ENCODE measurements at places on chromosomes 6 and 20.
A peak's percentile ranks its signal among the peaks of the same experiment; 100 is the strongest.

- DNase-seq: no peak
Measured at GRCh38 chr20:11529047-11529446, 388.6 kb upstream of the BTBD3 start.

DNA sequence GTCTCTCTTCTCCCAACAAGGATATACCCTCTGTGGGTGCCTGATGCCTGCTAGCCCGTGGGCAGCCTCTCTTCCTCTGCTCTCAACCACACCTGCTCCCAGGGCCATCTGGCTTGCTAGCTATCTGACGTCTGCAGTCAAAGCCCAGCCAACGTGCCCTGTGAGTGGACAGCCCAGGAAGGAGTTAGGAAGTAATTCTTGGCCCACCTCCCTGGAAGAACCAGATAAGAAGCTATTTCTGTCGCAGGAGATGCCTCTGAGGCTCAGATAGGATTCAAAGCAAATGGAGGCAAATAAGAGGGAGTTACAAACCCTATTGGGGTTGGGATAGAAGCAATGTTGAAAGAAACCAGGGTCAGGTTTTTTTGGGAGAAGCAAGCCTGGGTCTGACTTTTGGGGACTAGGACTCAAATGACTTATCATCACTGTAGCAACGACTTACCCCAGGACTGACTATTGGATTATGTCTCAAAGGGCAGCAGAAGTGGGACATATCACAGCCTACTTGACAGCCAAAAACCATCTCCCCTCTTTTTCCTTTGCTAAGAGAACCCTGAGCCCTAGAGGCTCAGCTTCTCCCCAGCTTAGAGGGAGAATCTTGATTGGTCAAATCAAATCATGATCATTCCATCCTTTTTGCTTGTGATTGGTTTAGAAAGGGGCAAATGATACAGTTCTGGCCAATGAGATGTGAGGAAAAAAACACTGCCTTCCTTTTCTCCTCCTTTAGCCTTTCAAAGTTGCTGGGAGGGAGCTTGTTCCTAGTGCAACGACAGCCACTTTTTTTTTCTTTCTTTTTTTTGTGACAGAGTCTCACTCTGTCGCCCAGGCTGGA, 18.0 kb upstream of the CDK5RAP1 start:
- no peak for DNase-seq

GRCh38 chr20:4193069-4193452, 177.7 kb upstream of the RNF24 start:
- no peak for DNase-seq

DNA sequence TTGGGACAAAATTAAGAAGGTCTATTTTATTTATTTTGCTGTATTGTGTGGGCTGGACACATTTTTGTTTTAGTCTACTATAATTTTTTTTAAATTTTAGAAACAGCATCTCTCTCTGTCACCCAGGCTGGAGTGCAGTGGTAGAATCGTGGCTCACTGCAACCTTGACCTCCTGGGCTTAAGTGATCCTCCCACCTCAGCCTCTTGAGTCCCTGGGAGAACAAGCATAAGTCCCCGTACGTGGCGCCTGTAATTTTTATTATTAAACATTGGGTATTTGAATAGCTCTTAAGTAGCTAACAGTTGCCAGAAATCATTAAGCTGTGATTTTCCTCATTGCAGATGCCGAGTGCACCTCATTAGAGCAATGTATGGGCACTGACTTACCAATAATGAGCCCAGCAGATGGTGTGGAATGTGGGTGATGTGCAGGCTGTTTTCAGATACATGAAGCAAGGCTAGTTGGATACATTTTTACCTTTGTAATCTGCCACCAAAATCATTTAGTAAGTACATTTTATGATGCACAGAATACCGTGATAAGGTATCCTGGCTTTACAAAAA, 10.3 kb upstream of the MAS1 start:
- DNase-seq: no peak

DNA sequence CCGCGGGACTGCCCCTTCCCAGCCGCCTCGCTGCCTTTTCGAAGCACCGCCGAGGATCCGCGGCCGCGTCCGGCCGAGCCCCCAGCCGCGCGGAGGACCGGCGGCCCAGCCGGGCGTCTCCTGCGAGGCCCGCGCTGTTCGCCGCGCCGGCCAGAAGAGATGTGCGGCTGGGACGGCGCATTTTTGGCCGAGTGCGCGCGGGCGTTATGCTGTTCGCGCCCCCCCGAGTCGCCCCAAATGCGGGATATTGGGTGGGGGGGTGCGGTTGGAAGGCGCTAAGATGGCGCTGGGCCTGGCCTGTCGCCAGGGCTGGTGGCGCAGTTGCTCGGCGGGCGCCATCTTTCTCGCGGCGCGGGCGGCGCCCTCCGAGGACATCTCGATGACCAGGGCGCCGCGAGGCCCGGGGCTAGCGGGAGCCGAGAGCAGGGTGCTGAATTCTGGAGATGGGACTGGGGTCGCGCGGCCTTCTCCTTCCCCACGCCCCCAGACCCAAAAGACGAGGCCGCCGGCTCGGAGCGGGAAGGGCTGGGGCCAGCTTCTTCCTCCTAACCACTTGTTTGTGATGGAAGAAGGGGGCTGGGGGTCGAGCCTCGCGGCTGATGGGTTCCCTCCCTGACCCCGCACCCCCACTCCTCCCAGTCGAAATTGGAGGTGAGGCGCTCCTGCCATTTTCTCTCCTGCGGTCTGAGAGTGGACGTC, 1.5 kb downstream of the BICRAL start:
- DNase-seq: peak; percentile 61

GRCh38 chr6:70389261-70389660, 24.0 kb upstream of the FAM135A start:
- DNase-seq: no peak

DNA sequence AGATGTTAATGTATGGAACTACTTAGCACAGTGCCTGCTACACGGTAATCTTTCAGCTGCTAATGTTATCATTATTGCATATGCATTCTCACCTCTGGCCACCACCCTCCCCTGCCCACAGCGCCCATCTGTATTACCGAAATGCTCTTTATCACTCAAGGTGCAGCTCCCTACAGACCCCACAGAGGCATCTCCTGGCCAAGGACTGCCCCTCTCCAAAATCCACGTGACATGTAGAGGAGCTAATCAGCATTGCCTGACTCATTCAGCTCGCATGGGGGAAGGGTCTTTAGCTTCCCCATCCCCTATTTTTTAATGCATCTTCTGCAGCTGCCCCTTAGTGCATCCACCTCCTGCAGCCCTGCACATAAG, 41.8 kb downstream of the SLC22A23 start:
- DNase-seq: no peak

DNA sequence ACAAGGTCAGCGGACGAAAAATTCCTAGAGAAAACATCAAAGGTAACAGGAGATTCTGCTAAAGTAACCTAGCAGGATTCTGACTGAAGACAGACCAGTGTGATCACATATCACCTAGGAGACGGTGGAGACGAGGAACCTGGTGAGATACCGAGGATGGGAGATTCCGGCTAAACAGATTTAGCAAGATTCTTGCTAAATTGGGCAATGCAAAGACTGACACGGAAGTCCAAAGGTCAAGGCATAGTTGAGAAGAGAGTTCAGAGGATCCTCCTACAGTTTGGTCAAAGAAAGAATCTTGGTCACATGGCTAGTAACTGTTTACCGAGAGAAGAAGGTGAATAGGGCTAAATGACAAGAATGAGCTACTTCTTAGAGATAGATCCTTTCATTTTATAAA, 61.1 kb downstream of the TMEM170B start:
- no peak for DNase-seq

DNA sequence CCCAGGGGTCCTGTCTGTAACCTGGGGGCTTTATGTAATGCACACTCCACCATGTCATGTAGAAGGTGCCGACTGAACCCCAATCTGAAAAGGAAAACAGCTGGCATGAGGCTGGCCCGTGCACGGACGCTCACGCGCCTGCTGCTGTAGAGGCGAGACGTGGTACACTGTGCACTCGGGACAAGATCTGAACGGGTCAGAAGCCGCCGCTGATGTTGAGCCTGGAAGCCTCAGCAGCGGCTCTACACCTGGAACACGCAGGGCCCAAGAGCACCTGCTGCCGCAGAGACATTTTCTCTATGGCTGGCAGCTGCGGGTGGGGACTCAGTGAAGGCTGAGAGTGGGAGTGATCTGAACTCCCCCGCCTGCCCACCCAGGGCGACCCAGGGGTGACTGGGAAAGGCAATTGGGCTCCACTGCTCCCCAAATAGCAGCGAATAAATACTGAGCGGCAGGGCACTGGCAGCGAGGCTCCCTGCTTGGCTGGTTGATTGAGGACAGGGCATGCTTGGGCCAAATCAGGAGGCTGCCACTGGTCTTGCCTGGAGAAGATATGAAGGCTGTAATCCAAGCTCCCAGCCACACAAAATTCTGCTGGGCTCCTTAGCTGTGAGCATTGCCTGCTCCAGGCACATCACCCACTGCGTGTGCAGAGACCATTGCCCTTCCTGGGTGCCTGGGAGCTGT, 2.5 kb upstream of the OGFR start:
- DNase-seq: no peak

GRCh38 chr6:163731215-163732013, 316.9 kb downstream of the QKI start:
- DNase-seq: no peak

- DNase-seq: no peak
Measured at GRCh38 chr6:116271149-116271708, 8.5 kb downstream of the TSPYL1 start.

DNA sequence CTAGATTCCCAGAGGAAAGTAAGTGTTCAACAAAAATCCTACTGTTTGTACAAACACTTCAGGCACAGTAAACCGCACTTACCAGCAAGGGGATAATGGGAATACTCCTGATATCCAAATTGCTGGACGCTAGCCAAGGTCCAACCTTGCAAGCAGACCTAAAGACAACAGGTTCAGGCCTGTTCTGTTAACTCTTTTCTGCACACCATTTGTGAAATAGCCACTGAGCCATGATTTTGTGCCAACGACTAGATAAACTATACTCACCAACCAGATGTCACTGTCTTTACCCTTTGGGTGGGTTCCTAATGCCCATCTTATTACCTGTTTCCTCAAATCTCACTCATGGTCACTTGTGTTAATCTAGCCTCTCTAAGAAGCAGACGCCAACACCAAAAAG, 43.5 kb downstream of the GOPC start:
- no peak for DNase-seq

GRCh38 chr20:58818586-58819285, 32.0 kb downstream of the GNAS-AS1 start:
- DNase-seq: peak; percentile 46

GRCh38 chr6:49415358-49415757, 47.7 kb downstream of the MMUT start:
- no peak for DNase-seq

- no peak for DNase-seq
Measured at GRCh38 chr6:120056085-120056484, 706.5 kb upstream of the MAN1A1 start.

- DNase-seq: no peak
Measured at GRCh38 chr6:6626187-6626586, 37.7 kb downstream of the LY86 start.
